ENCODE measurements at places on chromosomes 11 and 22.

DNA sequence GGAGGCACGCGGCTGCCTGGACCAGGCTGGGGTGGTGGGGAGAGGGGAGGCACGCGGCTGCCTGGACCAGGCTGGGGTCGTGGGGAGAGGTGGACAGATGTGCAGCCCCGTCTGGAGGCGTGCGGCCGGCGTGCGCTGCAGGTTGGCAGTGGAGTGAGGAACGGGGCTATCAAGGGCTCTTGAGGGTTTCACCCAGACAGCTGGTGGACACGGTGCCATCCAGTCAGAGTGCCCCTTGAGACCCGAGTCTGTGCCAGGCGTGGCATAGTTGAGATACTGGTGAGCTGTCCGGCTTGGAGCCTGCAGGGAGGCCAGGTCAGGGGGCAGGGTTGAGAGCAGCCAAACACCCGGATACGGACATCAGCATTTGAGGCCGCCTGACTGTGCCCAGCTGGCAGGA lies 1.5 kb upstream of the GRAMD4 start:
- DNase-seq = no peak

DNA sequence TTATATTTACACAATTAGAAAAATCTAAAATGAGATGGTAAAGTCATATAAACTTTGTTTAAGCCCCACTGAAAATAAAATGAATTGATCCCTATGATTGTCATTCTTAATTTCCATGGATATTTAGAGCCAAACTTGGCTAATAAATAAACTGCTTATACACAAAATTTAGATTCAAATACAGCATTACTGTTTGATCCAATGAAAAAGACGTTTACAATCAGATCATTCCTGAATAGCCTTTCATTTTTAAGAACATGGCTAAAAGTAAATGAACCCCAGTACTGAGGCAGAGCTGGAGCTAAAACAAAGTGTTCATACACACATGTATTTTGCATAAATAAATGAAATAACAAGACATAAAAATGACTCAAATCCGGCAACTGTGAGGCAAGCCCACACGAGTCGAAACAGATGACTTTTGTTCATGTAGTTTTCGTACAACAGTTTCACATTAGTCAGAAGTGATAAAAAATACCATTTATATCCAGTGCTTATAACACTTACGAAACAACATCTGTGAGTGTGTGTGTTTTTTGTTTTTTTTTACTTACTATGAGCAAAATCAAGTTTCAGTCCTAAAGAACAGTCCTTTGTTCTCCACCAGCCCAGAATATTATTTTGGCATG lies 386.5 kb downstream of the SOX6 start:
- DNase-seq = no peak

DNA sequence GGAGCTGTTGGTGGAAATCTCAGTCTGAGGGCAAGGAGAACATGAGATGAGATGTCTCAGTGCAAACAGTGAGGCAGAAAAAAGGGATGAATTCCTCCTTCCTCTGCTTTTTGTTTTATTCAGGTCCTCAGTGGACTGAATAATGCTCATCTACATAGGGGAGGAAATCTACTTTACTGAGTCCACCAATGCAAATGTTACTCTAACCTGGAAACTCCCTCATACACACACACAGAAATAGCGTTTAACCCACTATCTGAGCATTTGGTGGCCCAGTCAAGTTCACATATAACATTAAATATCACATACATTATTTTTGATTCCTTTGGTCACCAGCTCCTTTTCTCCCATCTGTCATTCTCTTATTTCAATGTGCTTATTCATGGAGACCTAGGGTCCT lies 418.8 kb downstream of the TMEM135 start:
- no peak for DNase-seq

GRCh38 chr11:61711498-61711897 lies 31.3 kb downstream of the DAGLA start:
- DNase-seq = no peak

DNA sequence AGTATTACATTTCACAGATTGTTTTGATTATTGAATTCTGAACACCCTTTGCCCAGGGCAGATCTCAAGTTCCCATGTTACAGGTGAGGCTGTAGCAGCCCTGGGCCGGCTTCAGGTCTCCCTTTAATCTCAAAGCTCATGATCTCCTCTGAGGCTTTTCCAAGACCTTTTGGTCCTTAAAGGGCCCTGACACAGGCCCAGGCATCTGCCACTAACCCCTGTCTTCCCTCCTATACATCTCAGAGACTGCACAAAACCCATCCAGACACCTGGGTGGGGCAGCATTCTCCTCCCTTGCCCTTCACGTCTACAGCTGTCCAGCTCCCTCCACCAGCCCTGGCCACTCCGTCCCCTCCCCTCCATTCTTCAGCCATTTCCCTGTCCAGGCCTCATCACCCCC lies 37.8 kb downstream of the PDE2A start:
- no peak for DNase-seq

DNA sequence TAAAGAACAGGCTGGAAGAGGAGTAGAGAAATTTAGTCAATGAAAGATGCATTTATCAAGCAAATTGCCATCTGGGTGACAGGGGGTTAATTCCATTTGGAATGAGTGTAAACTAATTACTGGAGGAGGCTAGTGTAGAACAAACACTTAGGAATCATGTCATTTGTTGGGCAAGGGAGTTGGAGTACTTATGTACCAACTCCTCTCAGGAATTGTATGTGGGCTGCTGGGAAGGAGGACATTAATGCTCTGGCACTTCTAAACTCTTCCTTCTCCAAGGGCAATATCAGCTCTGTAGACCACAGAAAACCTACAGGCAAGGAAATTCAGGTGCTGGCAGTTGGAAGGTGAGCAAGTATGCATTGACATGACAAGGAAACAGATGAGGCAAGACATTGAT lies 141.0 kb downstream of the MSANTD4 start:
- DNase-seq = no peak

- DNase-seq = peak; percentile 88
These were observed at the start of gene SCN3B for GRCh38 chr11:123654566-123655081. Gene SCN3B, minus strand, starts transcription at chr11:123654624. Its CDS starts 823 bp downstream, at chr11:123653801.

DNA sequence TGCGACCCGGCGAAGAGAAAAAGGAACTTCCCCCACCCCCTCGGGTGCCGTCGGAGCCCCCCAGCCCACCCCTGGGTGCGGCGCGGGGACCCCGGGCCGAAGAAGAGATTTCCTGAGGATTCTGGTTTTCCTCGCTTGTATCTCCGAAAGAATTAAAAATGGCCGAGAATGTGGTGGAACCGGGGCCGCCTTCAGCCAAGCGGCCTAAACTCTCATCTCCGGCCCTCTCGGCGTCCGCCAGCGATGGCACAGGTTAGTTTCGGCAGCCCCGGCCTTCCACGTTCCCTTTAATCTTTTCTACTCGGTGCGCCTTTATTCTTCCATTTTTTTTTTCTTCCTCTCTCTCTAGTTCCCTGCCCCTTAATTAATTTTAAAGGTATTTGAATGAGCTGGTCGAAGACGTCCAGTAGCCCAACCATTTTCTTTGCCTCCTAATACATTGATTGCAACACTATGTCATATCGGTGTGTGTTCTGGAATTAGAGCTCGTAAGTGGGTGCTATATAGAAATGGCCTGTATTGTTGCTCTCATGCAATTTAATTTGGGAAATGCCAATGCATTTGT lies 537 bp downstream of the EP300 start:
- DNase-seq = peak; percentile 31

DNA sequence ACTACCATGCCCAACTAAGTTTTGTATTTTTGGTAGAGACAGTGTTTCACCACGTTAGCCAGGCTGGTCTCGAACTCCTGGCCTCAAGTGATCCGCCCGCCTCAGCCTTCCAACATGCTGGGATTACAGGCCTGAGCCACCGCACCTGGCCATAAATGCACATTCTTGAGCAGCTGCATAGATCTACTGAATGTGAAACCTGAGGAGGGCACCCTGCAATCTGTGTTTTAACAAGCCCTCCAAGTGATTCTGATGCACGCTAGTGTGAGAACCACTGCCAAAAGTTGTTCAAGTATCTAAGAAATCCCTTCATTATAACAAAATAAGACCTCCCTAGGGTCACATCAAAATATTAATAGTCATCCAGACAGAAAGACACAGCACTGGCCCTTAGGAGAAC lies 89.3 kb downstream of the RDX start:
- DNase-seq = no peak

DNA sequence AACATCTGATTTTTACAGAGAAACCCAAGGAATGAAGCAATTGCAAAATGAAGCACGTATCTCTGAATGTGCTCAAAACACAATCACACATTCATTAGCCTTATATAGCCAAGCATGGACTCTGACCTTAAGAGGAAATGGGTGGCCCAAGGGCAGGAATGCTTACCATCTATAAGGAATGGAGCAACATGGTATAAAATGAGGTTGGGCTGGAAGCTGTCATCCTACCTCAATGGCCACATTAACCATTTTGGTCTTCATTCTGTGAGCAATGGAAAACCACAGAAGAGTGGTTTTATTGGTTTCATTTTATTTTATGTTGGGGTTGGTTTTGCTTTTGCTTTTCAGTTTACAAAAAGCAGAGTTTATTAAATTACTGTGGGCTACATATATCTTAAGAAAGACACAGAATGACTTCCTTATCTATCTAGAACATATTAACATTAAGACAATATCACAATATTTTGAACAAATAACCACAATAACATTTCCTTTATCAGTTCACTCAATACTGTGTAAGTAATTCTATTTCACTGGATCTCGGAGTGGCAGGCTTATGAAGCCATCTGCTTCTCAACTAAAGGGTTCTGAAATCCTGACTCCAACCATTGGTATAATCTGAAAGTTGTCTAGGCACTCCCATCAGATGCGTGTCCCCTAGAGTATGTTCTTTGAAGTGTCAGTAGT lies 10.8 kb upstream of the MS4A13 start:
- DNase-seq = no peak

DNA sequence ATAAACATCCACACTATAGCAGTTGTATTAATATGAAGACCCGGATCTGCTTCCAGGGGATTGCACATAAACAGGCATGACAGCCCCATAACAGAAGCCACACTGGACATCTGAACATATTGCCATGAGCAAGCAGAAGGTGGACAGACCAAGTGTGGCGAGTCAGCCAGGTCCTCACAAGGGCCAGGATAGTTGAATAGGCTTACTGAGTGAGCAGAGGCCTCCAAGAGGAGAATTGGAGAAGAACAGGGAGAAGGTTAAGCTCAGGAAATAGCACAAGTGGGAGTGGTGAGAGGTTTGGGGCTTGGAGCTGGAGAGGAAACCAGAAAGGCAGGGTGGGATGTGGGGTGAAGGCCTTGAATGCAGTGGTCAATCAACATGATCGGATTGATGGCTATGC lies 10.8 kb downstream of the SLC35C1 start:
- DNase-seq = peak; percentile 33

DNA sequence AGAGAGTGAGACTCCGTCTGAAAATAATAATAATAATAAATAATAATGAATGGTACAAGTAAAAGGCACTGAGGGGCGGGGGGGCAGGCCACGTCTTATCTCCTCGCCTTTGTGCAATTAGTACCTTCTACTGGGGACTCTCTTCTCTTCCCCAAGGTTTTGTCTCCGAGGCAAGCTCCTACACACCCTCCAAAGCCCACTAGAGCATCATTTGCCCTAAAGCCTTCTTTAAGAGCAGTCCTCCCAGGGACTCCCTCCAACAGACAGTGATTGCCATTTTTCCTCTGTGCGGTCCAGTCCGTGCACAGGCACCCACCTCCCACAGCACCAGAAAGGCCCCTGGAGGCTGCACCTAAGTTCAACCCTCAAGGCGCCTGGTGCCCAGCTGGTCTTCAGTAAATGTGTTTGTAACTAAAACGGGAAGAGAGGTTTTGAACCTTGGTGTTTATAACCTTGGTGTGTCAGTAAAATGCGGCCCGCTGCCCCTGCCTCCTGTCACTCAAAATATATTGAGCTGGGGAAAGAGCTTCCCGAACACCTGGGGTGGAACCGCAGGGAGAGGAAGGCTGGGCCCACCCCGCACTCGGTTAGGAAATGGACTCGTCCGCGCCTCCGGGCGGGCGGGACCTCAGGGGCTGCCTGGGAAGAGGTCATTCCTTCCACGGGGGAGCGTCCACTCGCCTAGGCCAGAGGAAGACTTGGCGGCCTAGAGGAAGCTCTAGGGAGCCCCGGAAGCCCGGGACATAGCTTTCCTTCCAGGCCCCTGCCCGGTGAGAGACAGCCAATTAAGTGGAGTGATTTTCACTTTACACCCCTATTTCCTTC lies 4.7 kb upstream of the KDELR3 start:
- no peak for DNase-seq

- DNase-seq = no peak
These were observed 43.9 kb downstream of the BBOX1 start for GRCh38 chr11:27084518-27084917.

DNA sequence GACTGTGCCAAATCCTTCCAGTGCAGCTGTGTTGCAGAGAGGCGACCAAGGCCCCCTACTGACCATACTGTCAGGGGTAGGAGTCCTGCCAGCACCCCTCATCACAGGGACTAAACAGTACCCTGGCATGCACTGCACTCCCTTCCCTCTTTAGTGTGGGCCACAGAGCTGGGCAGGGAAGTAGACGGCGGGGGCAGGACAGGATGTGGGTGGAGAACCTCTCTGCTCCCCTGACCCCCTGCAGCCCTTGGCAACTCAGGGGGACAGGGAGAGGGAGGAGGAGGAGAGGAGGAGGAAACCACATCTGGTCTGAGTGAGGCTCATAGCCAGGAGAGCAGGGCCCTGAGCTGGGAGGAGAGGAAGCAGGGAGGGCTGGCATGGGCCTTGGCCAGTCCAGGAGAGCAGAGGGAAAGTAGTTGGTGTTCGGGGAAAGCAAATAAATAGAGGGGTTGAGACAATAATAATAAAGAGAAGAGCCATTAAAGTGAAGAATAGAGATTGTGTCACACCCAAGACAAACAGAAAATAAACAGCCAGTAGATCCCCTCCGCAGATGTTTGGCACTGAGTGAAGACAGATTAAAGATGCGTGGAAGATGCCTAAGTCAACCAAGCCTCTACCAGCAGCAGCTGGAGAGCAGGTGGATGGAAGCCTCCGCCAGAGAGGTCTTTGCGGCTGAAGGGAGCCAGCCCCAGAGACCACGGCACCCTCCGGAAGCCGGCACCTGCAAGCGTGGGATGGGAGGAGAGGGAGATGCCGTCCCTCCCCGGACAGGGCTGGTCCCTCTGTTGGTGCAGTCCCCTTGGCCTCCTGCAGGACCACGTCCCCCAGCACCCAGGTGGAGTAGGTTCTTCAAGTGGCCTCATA lies 61.5 kb downstream of the RPUSD4 start:
- DNase-seq = no peak
